ENCODE measurements at places on chromosomes 7 and 10.
A peak's percentile ranks its signal among the peaks of the same experiment; 100 is the strongest.

DNA sequence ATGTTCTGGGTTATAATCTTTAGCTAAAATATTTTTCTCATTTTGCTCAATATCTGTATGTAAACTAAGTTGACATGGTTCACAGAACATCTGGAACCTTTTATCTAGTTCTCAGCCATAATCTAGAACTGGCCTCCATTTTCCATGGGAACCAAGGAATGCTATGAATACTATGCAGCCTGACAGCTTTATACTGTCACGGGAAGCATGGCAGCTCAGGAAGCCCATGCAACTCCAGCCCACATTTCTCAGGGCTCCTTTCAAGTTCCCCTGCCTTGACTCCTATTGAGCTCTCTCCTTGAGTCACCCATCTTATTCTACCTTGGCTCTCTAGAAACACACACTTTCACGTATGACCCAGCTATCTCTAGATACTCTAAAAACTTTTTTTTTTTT, 36.6 kb upstream of the PRKAR2B start:
- no peak for DNase-seq

DNA sequence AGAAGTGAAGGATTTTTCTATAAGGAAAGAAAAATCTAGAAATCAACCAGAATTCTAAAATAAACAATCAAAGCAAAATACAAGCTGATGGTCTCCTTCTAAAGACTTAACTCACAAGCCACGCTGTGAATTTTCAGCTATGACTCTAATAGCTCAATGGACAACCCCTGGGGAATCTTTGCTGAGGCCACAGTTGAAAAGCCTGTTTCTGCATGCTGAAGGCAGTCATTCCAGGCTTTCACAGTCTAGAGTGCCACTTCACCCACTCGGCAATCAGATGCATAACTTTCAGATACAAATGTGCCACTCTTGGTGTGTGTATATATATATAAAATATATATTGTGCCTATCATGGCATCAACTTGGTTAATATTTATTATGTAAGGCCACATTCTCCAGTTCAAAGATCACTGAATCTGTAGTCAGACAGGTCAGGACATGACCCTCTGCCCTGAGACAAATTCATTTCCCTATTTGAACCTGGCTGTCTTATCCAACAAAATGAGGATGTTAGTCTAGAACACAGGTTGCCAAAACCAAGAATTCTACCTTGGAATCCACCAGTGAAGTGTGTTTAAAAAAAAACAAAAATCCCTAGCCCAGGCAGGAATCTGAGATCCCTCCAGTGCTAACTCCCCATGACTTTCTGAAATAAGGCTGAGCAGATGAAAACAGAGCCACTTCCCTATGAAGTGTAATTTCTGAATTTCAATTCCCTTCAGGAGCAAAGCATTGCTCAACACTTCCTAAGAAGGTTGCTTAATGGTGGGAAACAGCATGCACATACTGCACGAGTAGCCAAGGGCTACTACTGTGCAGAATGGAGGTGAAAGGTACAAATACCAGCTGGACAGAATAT, 9.9 kb downstream of the LIPA start:
- no peak for DNase-seq

DNA sequence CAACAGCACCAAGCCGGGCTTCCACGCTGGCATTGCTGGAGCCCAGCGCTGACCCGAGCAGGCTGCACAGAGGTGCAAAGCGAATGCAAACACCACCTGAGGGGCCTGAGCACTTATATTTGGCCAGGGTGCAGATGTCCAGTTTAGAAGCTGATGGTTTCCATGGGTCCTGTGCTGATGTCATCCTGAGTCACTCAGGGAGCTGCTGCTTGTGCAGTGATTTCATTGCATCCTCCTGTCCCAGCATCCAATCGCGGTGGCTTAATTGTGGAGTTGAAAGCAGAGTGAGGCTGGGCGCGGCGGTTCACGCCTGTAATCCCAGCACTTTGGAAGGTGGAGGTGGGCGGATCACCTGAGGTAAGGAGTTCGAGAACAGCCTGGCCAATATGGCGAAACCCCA, 410.2 kb upstream of the KLF6 start:
- no peak for DNase-seq

GRCh38 chr10:59694936-59695335, 14.7 kb downstream of the SLC16A9 start:
- no peak for DNase-seq

DNA sequence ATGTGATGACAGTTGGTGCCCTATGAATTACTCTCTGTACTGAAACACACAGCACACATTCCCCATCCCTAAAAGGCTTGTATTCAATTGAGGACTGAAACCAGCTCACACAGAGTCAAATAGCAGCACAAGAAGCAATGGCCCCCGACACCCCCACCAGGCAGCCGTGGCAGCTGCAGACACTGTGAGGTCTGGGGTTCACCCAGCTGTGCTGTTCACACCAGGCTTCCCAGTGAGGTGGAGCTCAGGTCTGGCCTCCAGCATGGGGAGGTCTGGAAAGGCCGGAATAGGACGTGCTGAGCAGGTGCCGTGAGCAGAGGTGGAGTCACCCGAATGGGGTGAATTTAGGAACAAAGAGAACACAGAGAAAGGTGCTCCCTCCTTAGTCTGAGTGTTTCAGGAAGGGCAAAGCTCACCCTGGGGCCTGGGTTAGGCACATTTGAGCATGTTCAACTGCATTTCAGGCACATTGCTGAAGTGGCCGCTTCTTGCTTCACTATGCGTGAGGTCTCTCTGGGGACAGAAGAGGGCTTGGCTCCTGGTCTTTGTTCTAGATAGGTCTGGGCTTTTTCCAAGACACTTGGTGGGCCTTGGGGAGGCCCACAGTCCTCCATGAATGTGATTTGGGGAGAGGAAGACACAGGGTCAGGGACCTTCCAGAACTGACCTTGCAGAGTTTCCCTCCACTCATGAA, 41.1 kb downstream of the C10orf120 start:
- no peak for DNase-seq

- no peak for DNase-seq
Observed at GRCh38 chr10:47264797-47265281, 35.2 kb upstream of the GDF10 start.

GRCh38 chr7:140316165-140316661, 82.1 kb downstream of the SLC37A3 start:
- DNase-seq, result no peak

DNA sequence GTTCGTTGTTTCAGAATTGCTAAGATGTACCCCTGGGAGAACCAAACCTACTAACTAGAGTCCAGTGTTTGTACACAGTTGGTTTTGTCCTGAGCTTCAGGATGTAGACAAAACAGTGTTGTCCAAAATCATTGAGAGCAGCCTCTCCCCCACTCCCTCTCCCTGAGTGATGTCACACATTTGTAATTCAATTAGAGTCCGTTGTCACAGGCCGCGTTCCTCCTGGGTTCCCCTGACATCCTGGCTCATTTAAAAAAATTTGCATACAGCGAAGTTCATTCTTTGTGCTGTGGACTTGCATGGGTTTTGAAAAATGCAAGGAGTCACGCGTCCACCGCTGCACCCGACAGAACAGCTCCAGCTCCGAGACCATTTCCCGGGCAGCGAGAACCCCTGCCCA, 10.3 kb downstream of the GRIFIN start:
- DNase-seq, result no peak

- no peak for DNase-seq
Observed at GRCh38 chr7:37497576-37497975, 48.9 kb upstream of the ELMO1 start.

GRCh38 chr7:41339913-41340676, 362.8 kb downstream of the INHBA start:
- DNase-seq, result no peak

DNA sequence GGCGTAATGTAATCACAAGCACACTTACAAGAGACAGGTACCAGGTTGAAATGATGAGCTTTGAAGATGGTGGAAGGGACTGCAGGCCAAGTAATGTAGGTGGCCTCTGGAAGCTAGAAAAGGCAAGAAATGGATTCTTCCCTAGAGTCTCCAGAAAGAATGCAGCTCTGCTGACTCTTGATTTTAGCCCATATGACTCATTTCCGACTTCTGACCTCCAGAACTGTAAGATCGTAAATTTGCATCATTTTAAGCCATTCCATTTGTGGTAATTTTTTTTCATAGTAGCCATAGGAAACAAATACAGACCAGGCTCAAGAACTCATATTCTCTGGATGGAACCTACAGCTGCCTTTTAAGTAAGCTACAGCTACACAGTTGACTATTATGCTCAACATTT, 315.5 kb downstream of the MAGI2 start:
- no peak for DNase-seq

DNA sequence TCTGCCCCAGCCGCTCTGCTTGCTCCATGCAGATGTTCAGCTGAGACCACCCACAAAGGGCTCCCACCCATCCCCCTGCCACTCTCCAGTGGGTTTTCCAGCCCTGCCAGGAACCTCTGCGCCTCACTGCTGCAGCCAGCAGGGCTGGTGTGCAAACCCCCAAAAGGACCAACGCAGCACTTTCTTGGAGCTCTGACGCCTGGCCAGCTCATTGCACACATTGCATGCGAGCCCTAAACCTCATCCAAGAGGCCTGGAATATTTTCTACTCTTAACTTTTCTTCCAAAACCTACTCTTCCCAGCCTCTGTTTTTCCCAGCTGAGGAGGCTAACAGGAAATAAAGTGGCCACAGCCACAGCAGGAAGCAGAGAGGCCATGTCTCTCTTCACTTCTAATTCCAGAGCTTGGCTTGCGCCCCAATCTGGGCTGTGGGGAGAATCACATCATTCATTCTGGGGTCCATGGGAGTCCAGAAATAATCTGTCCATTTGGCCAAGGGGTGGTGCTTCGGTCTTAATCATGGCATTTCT, 4.6 kb upstream of the FAM170B start:
- no peak for DNase-seq

DNA sequence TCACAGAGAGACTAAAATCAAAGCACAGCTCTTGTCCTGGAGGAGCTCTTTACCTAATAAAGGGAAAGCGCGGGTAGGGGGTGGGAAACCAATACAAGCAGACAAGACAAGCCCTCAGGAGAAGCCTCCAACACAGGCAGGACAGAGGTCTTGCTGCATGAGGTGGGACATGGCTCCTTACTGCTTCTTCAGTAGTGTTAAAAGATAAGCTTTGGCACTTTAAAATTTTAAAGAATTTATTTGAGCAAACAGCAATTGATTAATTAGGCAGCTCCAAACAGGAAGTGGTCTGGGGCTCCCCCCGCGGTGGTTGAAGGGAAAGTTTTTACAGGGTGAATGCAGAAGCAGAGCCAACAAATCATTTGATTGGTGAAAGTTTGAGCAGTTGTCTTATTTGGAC, 50.3 kb upstream of the MACC1 start:
- peak; percentile 14 for DNase-seq

DNA sequence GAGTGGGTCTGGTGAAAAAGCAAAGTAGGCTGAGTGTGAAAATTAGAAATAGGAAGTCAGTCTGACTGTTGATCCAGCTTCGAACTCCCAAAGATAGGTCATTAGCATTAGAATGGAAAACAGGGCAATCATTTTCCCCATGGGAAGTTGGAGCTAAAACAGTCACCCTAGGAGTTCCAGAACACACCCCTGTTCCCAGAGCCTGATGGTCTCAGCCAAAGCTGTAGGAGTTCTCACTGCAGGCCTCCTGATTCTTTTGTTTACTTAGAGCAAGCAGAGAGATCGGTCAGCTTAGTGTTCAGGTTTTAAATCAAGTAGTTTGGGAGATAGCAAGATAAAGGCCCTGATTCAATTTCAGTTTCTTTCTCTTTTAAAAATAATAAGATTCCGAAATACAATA, 28.8 kb upstream of the JCAD start:
- DNase-seq, result no peak

DNA sequence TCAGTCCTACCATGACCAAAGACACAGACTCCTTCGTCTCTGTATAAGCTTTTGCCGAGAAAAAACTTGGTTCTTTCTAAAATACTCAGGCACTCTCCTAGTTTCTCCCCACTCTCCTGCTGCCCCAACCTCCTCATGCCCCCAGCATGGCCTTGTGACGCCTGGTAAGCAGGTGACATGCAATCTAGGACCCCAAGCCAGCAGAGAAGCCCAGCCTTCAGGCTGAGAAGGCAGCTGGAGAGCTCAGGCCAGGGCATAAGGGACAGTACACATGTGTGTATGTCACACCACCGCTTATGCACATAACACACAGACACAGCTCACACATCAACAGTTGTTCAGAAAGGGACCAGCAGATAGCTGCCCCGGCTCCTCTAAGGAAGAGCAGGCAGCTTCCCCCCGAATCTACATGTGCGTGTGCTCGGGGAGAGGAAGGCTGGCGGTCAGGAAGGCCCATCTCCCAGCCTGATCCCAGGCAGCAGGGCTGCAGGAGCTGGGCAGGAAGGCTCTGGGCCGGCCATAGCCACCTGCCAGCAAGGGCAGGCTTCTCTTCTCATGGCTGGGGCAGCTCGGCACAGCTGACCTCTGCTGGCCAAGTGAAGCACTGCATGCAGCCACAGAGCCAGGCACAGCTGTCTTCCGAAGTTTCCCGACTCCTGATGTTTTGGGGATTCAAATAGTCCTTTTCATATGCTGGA, 8.5 kb downstream of the DDX56 start:
- DNase-seq, result peak; percentile 23

GRCh38 chr10:21069929-21070700, 173.0 kb upstream of the NEBL start:
- no peak for DNase-seq

- no peak for DNase-seq
Observed at GRCh38 chr7:127628445-127628844, 10.5 kb upstream of the PAX4 start.

DNA sequence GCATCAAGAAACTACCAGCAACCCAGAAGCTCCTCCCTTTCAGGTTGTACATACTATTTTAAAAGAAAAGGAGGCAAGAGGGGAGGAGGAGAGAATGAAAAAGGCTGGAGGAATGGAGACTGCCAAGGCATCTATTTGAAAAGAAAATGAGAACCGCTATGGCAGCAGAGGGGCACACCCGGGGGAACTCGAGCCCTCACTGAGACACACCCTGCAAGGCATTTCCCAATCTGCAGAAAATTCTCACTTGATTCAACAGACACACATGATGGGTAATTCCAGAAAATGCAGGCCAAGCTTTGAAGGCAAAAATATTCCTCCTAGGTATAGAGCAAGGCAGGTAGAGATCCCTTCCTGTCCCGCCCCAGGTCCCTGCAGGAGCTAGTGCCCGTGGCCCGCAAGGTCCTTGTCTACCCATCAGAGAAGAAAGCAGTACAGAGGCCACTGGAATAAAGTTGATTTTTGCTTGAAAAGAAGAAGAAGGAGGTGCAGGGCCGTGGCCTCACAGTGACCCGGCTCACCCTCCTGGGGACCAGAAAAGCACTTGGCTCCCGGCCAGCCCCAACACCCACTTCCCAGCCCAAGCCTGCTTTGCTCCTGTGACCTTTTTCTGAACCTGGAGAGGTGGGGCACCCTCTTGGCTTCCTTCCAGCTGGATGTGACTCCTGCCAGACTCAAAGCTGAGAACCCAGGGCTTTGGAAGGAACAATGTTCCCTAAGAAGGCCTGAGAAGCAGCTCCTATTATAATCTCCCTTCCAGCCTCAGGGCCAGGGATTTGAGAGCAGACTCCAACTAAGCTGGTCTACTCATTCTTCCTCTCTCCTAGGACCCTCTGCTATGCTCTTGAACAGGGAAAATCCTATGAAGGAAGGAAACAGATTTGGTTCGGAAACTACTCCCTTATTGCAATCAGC, 6.2 kb upstream of the PIK3CG start:
- no peak for DNase-seq

- no peak for DNase-seq
Observed at GRCh38 chr7:87330942-87331341, 14.5 kb upstream of the CROT start.

Data from T-helper 2 cell (primary cell).